ENCODE measurements at places on chromosomes 1 and 21.
A peak's percentile ranks its signal among the peaks of the same experiment; 100 is the strongest.

DNA sequence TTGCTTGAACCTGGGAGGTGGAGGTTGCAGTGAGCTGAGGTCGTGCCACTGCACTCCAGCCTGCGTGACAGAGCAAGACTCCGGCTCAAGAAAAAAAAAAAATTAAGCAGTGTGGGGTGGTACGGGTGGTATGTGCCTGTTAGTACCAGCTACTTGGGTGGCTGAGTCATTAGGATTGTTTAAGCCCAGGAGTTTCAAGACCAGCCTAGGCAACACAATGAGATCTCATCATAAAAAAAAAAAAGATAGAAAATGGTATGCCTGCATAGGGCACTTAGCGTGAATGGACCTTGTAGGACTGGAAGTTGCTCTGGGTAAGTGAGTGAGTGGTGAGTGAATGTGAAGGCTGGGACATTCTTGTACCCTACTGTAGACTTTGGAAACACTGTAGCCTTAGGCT lies 37.0 kb downstream of the TBCE start:
- DNase-seq: no peak

- DNase-seq: peak; percentile 85
Observed at GRCh38 chr1:7207875-7208646, 422.8 kb downstream of the CAMTA1 start.

GRCh38 chr1:84584126-84584525 lies 9.9 kb upstream of the CTBS start:
- no peak for DNase-seq

- DNase-seq: no peak
Observed at GRCh38 chr1:216461466-216461865, 38.2 kb upstream of the USH2A start.

- no peak for DNase-seq
Observed at GRCh38 chr1:96487394-96487793, 234.2 kb upstream of the PTBP2 start.

DNA sequence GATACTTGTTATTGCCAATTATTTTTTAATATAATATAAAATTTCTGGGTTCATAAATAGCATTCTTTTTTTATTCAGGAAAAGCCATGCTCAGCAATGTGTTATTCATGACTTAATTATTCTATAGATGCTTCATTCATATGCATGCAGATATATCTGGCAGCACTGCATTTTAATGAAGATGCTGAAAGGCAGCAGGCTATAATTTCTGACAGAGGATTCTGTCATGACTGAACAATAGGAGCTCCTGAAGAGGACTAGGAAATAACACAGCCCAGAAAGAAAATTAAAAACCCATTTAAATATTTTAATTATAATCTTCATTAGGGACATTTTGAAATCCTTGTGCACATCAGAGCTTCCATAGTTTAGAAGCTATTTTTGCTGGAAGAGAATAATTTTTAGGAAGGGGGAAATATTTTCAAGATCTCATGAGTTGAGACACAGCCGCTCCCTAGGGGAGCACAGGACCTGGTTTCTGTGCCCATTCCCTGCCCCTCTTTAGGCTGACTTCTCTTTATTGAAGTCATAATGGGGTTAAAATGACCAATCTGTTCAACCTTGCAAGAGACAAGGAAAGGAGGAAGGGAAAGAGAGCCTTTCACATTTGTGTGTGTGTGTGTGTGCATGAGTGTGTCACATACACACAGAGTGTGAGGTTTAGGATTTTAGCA lies 83.9 kb downstream of the RPE65 start:
- DNase-seq: no peak

- DNase-seq: no peak
Observed at GRCh38 chr1:18794561-18794960, 64.9 kb downstream of the TAS1R2 start.

GRCh38 chr1:61207416-61207815 lies 125.1 kb downstream of the NFIA start:
- no peak for DNase-seq

GRCh38 chr1:92859400-92860039 lies 27.7 kb downstream of the RPL5 start:
- no peak for DNase-seq

GRCh38 chr1:206631085-206631509 lies 4.2 kb upstream of the DYRK3 start:
- peak; percentile 62 for DNase-seq

DNA sequence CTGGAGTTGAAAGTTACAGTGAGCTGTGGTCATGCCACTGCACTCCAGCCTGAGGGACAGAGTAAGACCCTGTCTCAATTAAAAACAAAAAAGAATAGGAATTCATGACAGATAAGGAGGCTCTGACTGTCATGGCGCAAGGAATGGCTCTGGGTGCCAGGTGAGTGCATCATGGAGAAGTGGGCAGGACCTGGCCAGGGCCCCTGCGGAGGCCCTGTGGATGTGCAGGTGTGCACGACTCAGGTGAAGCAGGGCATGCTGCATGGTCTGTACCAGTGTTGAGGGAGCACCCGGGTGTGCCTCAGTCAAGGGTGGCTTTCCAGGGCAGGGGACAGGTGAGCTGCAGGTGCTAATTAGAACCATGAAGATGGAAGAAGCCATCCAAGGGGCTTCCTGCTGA lies 14.0 kb downstream of the SLC1A7 start:
- DNase-seq: no peak

DNA sequence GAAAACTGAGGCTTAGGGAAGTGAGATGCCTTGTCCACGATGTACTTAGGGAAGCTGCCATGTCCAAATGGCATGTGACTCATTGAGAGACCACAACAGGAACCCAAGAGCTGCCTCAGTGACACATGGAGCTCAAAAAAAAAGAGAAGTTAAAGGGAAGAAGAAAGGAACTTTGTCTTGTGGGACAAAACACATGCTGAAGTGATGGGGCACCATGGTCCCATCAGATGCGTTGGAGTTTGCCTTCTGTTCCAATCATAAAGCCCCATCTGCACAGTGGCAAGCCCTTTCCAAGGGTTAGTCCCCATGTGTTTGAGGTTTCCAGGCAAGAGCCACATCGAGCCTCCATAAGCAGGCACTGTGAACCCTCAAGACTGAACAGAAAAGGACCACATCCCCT lies 8.0 kb downstream of the MED8 start:
- DNase-seq: no peak

DNA sequence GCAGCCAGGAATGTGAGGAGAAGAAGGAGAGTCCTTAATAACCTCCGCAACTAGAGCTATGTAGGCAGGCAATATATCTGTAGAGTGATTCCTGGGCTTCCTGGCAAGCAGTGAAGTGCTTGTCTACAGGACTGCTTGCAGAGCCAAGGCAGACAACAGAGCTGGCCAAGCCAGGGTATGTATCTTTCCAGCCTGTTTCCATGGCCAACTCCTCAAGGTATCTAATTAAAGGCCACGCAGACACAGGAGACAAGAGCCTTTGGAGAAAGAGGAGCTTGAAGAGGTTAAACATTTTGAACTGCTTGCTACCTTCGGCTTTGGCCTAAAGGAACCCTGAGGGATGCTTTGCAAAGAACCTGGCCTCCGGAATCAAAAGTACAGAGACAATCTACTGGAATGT lies 137.4 kb downstream of the PIGK start:
- DNase-seq: no peak

Data from NCI-H2081 (cell line).